Stimulated activated CD4-positive, alpha-beta T cell treated with anti-CD3 and anti-CD28 coated beads, TNF-alpha, amount 100 ng/mL, for 48 hours (primary cell): ENCODE measurements at places on chromosomes 11 and 22.

- no peak for DNase-seq
These were observed 105.3 kb downstream of the CTTN start for GRCh38 chr11:70503468-70504221.

- DNase-seq = no peak
These were observed 19.9 kb upstream of the USP47 start for GRCh38 chr11:11821899-11822298.

DNA sequence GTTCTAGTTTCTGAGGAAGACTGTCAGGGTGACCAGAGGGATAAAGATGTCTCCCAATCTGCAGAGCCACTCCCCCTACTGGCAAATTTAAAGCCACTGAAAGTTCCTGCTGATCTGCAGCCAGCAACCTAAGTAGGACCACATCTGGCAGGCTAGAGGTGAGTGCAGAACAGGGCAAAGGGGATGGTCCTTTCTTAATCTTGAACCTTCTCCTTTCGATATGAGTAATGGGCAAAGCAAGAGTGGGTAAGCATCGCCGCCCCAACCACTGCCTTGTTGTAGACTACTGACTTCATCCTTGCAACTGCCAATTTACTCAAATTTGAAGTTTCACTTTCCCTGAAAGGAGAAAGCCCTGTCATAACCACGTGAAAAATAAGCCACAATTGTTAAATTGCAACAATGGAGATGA is 30.7 kb downstream of the SCUBE2 start:
- DNase-seq = peak; percentile 70

DNA sequence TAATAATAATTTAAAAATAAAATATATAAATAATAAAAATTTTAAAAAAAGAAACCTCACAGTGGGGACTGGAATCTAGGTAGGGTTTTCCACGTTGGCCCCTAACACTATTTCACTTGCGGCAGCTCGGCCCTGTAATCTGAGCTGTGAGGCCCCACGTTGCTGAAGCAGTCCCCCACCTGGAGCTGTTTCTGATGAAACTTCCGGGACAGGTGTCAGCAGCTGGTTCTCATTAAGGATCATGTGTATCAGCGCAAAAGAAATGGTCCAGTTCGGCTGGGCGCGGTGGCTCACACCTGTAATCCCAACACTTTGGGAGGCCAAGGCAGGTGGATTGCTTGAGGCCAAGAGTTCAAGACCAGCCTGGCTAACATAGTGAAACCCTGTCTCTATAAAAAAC is 17.3 kb downstream of the RHOD start:
- DNase-seq = no peak

- DNase-seq = no peak
These were observed 20.3 kb downstream of the A4GALT start for GRCh38 chr22:42700355-42700754.

DNA sequence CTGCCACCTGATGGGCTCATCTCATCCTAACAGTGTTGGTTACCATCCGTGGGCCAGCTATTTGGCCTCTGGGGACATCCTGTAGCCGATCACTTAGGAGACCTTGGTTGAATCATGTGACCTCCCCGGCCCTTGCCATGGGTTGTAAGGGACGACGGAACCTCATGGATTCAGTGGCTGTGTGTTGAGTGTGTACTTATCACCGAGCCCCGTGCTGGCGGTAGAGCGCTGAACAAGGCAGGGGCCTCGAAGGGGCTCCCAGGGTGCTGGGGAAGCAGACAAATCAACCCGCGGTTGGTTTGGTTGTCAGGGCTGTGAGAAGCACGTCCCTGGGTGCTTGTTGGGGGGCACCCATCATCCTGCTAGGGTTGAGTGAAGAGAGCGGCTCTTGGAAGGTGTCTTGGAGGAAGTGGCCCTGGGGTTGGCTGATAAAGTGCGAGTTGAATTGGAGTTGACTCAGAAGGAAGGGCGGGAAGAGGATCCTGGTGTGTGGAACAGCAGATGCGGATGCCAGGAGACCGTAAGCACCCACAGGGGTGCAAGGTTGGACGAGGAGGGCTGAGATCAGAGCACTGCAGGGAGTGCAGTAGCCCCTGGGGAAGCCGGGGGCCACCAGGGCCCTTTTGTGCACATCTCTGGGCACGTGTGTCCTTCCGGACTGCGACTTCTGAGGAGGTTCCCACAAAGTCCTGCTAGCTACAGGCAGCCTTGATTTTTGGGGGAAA is 53.6 kb downstream of the MPPED1 start:
- DNase-seq = no peak

DNA sequence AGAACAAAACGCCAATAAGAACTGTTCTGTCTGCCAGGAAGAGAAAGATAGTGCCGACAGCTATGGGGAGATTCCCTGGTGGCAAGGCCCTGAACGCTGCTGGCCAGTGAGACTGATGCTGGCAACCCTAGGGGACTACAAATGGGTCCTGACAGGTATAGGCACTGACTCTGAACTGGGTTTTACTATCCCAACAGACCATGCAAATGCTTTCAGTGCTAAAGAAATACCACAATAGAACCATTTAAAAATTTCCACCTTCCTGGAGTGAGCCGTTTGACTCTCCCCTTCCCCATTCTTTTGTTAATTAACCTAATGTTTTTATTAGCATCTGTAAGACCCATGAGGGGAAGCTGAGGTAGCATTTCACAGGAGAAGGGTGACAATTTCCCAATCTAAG is 25.7 kb downstream of the USP28 start:
- DNase-seq = no peak

DNA sequence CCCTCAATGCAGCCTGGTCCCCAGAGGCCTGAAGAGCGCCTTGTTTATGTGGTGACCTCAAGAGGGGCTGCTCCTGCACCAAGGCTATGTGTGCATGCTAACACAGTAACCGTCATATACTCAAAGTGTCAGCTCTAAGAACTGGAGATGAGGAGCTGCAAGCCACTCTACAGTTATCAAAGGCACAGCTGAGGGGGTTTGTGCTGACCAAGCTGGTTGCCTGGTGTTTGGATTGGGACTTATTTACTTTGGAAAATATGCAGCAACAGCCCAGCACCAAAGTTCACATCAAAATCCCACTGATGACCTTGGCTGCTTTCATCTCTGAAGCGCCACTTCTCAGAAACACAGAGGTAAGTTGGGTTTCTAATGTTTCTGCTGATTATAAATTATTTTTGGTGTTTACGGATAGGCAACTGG is at the start of gene SERPIND1:
SERPIND1 (plus strand) TSS at position 321 of the 420 bp plus-strand sequence. CDS start 5,200 bp downstream, outside the sequence.
- DNase-seq = no peak

DNA sequence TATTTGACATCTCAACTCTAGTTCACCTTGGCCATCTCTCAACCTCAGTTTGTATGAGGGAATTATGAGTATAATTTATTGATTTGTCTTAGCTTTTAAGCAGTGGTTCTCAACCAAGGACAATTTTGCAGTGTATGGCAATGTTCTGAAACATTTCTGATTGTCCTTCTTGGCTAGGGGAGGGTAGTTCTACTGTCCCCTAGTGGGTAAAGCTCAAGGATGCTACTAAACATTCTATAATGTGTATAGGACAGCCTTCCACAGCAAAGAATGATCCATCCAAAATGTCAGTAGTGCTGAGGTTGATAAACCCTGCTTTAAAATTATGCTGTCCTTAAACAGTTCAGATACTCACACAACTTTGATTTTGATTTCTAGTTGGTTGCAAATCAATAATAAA is 78.1 kb upstream of the ALKBH3 start:
- no peak for DNase-seq

DNA sequence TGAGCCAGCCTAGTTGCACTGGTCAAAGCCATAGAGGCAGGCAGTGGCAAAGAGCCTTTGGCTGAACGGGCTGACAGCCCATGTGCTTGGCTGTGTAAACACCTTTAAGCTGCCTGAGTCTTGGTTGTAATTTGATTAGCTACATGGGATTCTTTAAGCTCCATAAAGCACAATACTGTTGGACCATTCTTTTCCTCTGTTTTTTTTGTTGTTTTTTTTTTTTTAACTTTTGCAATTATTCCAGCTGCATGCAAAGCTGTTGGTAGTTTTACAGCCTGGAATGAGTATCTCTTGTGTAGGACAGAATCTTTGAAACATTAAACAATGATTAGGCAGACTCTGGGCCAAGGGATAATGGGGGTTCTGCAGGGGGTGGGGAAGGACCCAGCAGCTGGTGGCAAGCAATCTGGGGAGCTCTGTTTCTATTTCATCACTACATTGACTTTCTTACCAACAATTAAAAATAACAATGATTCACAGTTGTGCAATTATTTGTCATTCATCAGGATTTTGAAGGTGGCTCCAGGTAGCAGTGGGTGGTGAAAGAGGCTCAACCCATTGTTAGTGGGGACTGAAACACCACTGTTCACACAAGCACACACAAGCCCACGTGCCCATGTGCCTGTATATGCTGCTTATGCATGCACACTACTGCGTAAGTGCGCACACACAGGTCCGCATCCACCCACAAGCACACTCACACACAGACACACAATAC is 69.5 kb upstream of the CSNK2A3 start:
- DNase-seq = no peak

DNA sequence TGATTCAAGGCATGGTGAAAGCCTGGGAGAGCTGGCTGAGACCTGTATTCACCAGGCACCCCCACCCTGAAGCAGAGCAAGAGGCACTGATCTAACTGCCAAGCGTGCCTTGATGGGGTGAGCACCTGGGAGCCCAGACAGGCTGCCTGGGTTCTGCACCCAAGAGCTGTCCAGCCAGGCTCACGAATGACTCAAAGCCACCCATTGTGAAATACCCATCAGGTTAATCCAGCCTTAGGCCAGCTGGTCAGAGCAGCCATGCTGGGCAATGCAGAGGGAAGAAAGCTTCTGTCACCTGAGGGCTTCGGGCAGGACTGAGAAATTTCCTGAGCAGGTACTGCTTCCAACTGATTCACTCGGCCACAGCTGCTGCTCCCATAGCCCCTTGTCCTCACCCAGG is 22.1 kb downstream of the THOC5 start:
- no peak for DNase-seq

- DNase-seq = no peak
These were observed 162.2 kb upstream of the NECTIN1 start for GRCh38 chr11:119891055-119891768.

GRCh38 chr11:14270690-14271542 is 88.1 kb downstream of the RRAS2 start:
- no peak for DNase-seq

- DNase-seq = peak; percentile 93
These were observed 2.5 kb downstream of the CPT1A start for GRCh38 chr11:68839054-68839865.

- no peak for DNase-seq
These were observed 6.7 kb upstream of the FGF3 start for GRCh38 chr11:69825941-69826340.

- DNase-seq = no peak
These were observed 222.5 kb downstream of the TBC1D22A start for GRCh38 chr22:46984751-46985506.

DNA sequence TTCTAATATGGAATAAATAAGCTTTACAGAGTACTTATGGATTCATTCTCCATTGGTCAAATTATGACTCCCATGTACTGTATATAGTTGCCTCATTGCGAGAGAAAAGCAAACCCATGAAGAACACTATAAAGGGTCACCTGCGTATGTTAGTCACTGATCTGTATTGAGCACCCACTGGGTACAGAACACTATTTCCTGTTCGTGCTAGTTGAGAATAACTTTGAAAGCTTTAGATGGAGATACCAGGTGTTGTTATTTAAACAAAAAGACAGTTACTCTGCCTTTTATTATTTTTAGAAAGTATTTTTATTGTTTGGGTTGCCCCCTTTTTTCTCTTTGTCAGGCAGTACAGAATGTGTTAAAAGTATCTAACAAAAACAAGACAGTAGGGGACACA is 79.9 kb downstream of the DEUP1 start:
- DNase-seq = no peak

- DNase-seq = no peak
These were observed 87.8 kb upstream of the CRYBB3 start for GRCh38 chr22:25111579-25112517.

- no peak for DNase-seq
These were observed 10.9 kb downstream of the GAB2 start for GRCh38 chr11:78406568-78407196.

GRCh38 chr22:26952451-26953011 is 295.1 kb downstream of the MIAT start:
- DNase-seq = no peak

GRCh38 chr11:71940561-71941219 is 11.8 kb downstream of the RNF121 start:
- DNase-seq = no peak

DNA sequence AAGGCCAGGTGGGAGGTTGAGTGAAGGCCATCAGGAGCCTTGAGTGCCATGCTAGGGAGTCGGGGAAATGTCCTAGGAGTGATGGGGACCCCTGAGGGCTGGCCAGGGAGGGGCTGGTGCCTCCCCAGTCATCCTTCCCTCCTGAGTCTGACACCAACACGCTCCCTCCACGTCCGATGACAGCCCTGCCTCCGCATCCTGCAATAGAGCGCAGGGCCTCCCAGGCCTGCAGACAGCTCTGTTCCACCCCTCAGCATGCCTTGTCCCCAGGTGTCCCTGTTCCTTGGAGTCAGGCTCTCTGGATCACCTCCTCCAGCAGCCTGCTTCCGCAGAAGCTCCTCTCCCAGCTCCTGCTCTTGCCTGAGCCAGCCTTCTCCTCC is 3.1 kb downstream of the RAC2 start:
- no peak for DNase-seq

DNA sequence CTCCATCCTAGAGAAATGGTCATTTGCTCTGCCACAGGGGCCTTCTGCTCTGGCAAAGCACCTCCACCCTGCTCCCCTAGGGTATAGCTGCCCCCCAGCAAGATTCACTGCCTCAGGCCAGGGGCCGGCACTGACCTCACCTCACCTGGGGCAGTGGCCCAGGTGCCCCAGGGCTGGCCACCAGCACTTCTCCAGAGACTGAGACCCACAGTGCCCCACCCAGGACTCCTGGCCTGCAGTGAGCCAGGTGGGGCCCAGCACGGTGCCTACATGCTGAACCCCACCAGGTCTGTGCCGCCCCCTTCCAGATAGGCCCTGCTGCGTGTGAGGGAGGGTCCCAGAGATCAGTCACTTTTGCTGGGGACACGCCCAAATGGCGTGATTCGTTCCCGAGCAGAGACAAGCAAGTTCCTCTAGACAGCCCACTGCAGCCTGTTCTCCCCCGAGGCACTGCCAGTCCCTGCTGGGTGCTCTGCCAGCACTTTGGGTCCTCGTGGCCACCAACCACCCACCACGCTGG is 10.8 kb downstream of the GNB1L start:
- no peak for DNase-seq

DNA sequence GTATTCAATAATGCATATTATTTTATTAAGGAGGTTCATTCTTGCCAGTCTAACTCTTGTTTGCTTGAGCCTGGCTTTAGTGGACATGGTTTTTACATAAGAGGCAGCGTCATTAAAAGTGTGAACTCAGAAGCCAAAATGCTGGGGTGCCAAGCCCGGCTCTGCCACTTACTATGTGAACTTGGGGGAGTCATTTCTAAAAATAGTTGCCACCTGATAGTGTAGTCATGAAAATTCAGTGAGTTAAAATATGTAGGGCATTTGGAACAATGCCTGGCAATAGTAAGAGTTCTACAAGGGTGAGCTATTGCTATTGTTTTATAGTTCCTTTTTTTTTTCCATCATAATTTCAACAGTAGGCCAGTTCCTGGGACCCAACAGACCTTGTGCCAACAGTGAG is 49.9 kb downstream of the TENM4 start:
- DNase-seq = no peak

GRCh38 chr11:3823303-3823702 is 14.9 kb downstream of the PGAP2 start:
- no peak for DNase-seq

- DNase-seq = no peak
These were observed 22.6 kb downstream of the FADD start for GRCh38 chr11:70225681-70226177.

- no peak for DNase-seq
These were observed 38.2 kb upstream of the ABTB2 start for GRCh38 chr11:34395916-34396550.

GRCh38 chr11:34604145-34604544 is 16.7 kb upstream of the EHF start:
- no peak for DNase-seq

GRCh38 chr11:82767123-82767522 is 33.5 kb upstream of the FAM181B start:
- DNase-seq = no peak
